CD8-positive, alpha-beta T cell (primary cell): ENCODE measurements at places on chromosomes 2 and 18.

DNA sequence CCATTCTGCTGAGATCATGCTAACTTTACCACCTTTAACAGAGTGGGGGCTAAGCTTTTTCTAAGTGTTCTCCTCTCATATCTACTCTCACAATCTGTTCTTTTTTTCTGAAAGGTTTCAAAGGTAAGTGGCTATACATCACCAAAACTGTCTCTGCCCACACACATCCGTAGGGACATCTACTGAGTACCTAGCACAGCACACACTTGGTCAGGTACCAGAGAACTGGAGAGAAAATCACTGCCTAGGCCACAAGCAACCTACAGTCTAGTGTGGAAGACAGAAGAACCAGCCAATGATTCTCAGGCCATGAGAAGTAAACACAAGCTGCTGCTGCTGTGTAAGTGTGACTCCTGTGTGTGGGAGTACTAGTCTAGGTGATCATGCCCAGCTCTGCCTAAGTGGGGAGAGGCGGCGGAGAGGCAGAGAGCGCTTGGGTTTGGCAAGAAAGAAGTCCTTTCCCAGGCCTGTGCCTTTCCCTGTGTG is 176.1 kb upstream of the ZFP36L2 start:
- DNase-seq: no peak

DNA sequence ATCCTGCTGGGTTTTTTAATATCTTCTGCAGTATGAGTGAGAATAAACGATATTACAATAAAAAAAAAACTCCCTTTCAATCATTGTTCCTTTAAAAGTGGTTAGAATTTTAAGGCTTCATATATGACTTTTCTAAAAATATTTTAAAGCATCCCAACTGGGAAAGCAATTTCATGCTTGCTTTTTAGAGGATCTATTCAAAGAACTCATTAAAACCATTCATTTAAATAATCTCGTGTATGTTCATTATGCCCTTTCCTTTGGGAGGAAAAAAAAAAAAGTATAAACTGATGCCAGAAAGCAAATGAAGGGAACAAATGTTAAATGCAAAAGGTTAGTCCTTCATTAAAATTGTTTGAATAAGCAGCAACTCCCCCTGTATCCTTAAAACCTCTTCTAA is 81.2 kb downstream of the XIRP2 start:
- no peak for DNase-seq

GRCh38 chr2:138630164-138630563 is 128.6 kb downstream of the SPOPL start:
- no peak for DNase-seq

DNA sequence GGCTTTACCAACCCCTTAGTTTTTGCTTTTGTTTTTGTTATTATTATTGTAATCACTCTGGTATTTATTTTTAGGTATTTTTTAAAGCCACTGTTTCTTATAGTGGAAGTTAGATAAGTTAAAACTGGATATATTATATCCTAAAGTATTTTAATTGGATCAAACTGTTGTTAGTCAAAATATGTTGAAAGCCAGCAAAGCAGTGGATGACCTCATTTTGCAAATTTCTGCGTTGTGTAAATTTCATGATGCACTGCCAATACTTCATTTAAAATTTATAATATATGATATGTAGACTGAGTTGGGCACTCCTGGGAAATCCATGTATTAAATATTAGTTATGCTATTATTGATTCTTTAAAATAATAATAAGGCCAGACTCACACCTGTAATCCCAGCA is 661.7 kb upstream of the NRXN1 start:
- DNase-seq: no peak

DNA sequence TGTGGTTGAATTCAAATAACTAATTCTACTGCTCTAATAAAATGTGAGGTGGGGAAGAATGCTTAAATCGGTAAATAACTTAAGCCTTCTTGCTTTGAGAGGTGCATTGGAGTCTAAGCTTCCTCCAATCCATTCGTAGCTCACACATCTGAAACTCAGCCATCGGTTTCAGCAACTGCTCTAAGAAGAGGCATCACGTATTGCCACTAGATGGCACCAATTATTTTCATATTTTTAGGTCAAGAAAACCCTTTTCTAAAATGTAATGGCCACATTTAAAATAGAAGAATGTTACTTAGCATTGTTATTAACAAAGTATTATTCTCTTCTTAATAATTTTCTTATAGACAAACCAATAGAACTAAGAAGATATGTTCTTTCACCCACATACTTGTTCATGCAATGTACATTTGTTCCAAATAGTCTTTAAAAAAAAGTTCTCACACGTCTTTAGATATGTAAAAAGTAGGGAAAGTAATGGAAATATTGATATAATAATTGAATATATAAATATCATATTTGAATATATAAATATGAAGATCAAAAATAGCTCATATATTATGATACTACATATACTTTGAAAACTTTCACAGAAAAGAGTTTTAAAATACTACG is 229.8 kb downstream of the CCDC178 start:
- DNase-seq: no peak

- no peak for DNase-seq
Measured at GRCh38 chr2:65093211-65093610, 36.7 kb downstream of the RAB1A start.

DNA sequence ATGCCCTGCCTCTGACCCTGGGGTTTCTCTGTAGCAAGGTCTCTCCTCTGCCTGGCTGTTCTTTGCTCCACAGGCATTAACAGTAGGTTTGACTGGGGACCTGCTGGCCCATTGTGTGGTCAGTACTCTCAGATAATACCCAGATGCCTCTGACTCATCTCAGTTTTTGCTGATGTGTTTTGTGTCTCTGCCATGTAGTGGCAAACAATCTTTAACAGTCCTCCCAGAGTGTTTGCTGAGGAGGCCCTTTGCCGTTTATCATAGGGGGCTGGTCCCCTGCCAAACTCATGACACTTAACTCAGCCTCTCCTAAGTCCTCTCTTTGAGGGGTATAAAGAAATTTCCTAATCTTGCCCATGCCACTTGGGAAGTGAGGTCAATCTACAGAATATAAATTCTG is 793.7 kb upstream of the FANCL start:
- DNase-seq: no peak

- DNase-seq: no peak
Measured at GRCh38 chr2:234827096-234827860, 124.5 kb upstream of the SH3BP4 start.

DNA sequence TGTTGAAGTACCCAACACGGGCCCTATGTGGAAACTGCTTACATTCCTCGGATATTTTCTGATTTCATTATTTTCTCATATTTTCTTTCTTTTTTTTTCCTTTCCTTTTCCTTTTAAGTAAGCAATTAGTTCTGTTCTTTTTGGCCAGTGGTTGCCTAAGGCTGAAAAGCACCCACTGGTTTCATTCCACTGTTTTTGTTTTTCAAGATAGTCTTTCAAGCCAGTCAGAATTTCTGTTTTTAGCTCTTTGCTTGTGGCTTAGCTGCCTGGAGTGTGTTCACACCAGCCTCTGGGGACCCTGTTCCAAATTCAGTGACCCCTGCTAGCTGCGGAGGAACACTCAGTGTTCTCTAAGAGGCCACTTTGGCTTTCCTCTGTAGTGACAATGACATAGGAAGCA is 73.6 kb downstream of the NRP2 start:
- DNase-seq: no peak

DNA sequence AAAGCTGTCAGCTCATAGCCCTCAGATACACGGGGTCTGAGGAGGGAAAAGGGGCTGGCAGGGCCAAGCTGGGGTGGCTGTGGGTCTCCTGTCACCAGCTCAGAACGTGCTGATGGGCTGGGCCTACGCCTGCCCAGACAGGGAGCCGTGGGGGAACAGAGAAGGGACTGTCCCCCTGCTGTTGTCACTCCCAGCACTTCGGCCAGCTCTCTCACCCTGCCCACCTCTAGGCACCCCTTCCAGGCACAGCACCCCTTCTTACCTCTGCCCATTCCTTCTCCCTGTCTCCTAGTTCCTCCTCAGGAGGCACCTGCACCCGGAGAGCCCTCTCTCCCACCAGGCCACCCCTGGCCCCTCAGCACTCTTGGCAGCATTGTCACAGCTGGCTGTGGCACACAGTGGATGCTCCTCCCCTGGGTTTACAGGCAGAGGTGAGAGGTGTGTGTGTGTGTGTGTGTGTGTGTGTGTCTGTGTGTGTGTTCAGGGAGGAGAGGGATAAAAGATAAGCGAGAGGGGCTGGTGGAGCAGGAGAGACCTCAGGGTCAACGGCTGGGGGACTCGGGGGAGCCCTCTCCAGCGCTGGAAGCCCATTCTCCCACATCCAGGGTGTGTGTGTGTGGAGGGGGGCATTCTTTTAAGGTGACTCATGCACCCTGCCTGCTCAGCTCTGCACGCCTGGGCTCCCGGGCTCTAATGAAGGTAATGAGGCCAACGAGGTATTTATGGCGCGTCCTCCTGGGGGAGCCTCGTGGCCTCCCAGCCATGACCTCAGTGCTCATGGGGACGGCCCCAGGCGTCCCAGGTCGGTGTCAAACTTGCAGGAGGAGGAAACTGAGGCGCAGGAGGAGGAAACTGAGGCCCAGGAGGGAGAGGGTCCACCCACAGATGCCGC is 66.1 kb upstream of the SMAD7 start:
- no peak for DNase-seq

DNA sequence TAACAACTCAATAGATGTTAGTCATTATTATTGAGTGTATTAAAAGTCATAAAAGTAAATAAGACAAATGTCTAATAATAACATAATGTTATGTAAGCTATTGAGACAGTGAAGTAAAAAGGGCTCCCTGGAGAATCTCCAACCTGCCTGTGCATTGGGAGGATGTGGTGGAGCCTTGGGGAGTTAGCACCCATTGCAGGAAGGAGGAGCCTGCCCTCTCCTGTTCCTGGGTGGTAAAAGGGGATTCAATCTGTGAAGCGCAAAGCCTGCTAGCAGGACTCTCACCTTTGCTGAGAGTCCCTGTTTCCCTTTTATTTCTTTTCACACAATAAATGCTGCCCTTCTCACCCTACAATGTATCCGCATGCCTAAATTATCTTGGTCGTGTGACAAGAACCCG is 206.1 kb downstream of the RAB3GAP1 start:
- no peak for DNase-seq

DNA sequence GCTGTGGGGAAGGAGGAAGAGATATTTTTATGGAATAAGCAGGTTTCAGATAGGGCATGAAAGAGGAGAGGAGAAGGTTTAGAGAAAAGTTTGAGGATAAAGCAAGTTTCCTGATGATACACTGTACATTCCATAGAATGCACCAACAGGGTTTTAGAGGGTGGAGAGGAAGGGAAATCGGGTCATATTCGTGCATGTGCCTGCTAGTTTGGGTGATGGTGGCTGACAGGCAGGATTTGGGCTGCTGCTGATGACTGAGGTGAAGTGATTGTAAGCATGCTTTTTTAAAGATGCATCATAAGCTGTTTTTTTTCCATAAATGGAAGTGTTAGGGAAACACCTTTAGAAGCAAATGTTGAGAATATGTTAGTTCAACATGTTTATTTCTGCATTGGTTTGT is 68.8 kb downstream of the PMAIP1 start:
- no peak for DNase-seq

DNA sequence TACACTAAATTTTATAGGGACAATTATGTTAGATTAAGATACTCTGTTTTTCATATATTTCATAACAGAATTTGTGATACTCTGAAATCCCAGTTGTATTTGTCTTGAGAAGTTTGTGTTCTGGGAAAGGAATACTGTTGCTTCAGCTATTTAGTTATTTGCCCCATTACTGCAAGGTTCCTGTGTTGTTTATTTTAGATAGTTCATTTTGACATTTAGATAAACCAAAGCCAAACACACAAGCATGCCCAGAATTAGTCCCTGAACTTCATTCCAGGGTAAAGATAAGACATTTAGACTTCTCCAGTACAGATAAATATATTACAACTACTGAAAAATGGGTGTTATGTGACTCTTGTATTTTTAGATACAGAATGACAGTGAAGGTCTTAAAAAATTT is 74.7 kb downstream of the BMPR2 start:
- no peak for DNase-seq

DNA sequence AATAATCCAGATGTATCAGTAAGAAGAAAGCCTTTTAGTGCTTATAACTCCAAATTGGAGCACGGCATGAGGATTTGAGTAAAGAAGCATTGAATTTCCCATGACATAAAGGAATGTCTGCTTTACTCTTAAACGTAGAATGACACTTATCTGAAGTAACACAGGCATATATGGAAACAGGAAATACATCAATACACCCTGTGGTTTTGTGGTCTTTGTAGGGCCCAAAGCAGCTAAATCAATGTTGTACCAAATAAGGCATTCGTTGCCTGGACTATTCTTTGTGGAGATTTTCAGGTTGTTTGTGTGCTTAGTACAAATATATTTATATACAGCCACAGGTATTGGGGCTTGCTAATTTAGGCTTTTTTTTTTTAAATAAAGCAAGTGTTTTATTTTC is 660.5 kb downstream of the LRRTM4 start:
- DNase-seq: no peak

- DNase-seq: no peak
Measured at GRCh38 chr2:222794585-222795449, 66.0 kb upstream of the ACSL3 start.

- no peak for DNase-seq
Measured at GRCh38 chr2:135546436-135546835, 15.2 kb downstream of the R3HDM1 start.

DNA sequence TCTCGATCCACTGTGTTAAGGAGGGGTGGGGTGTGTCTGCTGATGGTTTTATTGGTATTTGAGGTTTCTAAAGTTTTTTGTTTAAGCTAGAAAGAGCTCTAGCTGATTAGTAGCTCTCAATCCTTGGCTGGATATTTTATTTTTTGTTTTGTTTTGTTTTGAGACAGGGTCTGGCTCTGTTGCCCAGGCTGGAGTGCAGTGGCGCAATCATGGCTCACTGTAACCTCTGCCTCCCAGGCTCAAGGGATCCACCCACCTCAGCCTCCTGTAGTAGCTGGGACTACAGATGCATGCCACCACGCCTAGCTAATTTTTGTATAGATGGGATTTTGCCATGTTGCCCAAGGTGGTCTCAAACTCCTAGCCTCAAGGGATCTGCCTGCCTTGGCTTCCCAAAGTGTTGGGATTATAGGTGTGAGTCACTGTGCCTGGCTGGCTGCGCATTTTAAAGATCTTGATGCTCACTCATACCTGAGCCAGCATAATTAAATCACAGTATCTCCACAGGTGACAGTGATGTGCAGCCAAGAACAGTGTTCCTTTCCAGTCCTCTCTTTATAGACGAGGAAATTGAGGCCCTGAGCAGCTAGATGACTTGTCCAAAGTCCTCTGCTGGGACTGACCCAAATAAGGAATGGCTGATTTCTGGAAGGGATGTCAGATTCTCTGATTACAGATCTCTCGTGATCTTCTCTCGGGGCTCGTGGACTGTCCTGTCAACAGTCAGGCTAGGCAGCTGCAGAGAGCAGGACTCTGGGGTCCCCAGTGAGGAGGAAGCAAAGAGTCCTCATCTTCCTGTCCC is 44.5 kb downstream of the SPTBN1 start:
- no peak for DNase-seq

GRCh38 chr2:178363252-178363651 is 87.7 kb downstream of the PRKRA start:
- no peak for DNase-seq

- DNase-seq: no peak
Measured at GRCh38 chr2:162839419-162839818, 852 bp upstream of the KCNH7 start.

- DNase-seq: no peak
Measured at GRCh38 chr2:10876394-10876793, 35.3 kb upstream of the KCNF1 start.

GRCh38 chr2:234712421-234712935 is 215.6 kb upstream of the ARL4C start:
- no peak for DNase-seq
